Glutamatergic neuron (in vitro differentiated cells): ENCODE measurements at places on chromosomes 12 and 14. TPM values are rescaled to one million over a fixed set of nuclear protein-coding genes. Genes with fewer than 3 reads are reported as not detected.

DNA sequence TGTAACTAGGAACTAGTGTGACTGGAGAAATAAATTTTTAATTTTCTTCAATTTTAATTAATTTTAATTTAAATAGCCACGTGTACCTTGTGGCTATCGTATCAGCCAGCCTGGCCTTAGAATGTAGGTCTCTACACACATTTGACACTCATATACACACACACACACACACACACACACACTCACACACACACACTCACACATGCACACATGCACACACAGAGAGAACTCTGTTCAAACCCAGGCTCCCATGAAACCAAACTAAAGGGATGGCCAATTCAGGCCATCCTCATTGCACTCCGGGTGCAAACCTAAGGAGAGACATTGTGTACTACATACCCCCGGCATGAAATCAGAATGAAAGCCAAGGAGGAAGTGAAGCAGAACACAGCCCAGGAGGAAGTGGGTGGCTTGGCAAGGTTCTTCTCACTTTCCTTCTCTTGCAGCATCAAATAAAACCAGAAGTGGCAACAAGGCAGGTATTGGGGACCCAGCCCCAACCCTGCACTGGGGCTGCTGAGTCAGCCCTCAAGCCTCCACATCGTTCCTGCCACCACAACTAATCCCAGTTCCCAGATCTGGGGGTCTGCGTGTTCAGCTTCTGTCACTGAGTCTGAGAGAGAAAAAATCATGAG is 26.2 kb upstream of the CHPT1 start:
- H3K36me3 ChIP-seq, result no peaks in the 10 kb centered on the region
- peaks cover 3% of the 10 kb centered on the region for H3K27me3 ChIP-seq
- no peak overlapping the region for H3K27ac ChIP-seq
- no peak for DNase-seq
- no peaks in the 10 kb centered on the region for H3K4me1 ChIP-seq

DNA sequence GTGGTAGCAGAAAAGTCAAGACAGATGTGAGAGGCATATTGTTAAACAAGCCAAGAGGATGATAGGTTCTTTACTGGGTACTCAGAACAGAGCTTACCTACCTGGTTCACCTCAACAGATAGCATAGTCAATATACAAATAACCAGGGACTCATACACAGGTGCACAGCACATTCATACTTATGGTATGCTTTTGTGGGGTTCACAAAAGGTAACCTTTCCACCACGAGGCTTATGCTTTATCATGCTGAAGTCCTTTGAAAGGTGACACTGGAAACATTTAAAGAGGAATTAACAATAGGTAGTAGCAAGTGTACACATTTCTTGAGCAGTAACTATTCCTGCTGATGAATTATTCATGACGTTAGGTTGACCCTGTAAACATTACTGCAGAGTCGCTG is 42.2 kb upstream of the MBIP start:
- no peaks in the 10 kb centered on the region for H3K27me3 ChIP-seq
- H3K36me3 ChIP-seq, result no peaks in the 10 kb centered on the region
- H3K27ac ChIP-seq, result no peak overlapping the region
- no peak overlapping the region for H3K4me3 ChIP-seq
- DNase-seq, result no peak

- H3K36me3 ChIP-seq, result no peaks in the 10 kb centered on the region
- no peak overlapping the region for H3K4me3 ChIP-seq
- peaks cover 1% of the 10 kb centered on the region for H3K27me3 ChIP-seq
- no peaks in the 10 kb centered on the region for H3K4me1 ChIP-seq
- no peak overlapping the region for H3K27ac ChIP-seq
Observed at GRCh38 chr14:39339003-39339402, 93.2 kb downstream of the FBXO33 start.

GRCh38 chr14:24430682-24431568 is 1.2 kb downstream of the KHNYN start:
- H3K27me3 ChIP-seq, result peaks cover 2% of the 10 kb centered on the region
- no peaks in the 10 kb centered on the region for H3K4me1 ChIP-seq
- no peaks in the 10 kb centered on the region for H3K36me3 ChIP-seq
- peak overlapping the region; percentile 80 for H3K4me3 ChIP-seq
- no peak for DNase-seq

- H3K4me1 ChIP-seq, result no peaks in the 10 kb centered on the region
- no peak overlapping the region for H3K27ac ChIP-seq
- no peaks in the 10 kb centered on the region for H3K36me3 ChIP-seq
- H3K27me3 ChIP-seq, result no peaks in the 10 kb centered on the region
- no peak overlapping the region for H3K4me3 ChIP-seq
Observed at GRCh38 chr12:91127306-91127705, 16.0 kb upstream of the LUM start.

- H3K4me3 ChIP-seq, result peak overlapping the region; percentile 55
- no peak overlapping the region for H3K27ac ChIP-seq
- H3K36me3 ChIP-seq, result no peaks in the 10 kb centered on the region
- no peak for DNase-seq
Observed at GRCh38 chr14:104979758-104980610, 1.8 kb upstream of the AHNAK2 start.

SAMD15 gene
- 0.47 TPM for total RNA-seq

SETD1B gene
- 35.0 TPM for total RNA-seq
